Activated CD8-positive, alpha-beta memory T cell treated with anti-CD3 and anti-CD28 coated beads for 1 hour (primary cell): ENCODE measurements at places on chromosomes 4 and X.

- DNase-seq, result no peak
Observed at GRCh38 chr4:68070302-68070701, 59.4 kb downstream of the TMPRSS11F start.

GRCh38 chr4:98151145-98151924 is 8.1 kb upstream of the STPG2 start:
- no peak for DNase-seq

- no peak for DNase-seq
Observed at GRCh38 chr4:129384974-129385373, 289.0 kb downstream of the C4orf33 start.

DNA sequence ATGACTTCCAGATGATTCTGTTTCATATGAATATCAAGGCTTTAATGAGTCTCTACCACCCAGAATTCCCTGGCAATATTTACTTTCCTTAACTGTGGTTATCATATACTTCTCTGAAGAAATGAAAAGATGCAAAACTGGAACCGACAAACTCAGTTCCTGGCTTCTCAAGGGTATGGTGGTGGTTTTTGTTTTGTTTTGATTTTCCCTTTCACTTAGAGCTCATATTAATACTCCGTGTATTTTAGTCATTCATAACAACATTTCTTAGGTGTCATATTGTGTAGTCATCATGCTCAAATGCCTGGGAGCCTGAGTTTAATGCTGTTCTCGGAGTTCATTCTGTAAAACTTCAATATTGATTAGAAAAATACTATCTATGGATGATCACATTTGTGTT is 665 bp downstream of the TRPC5OS start:
- no peak for DNase-seq

DNA sequence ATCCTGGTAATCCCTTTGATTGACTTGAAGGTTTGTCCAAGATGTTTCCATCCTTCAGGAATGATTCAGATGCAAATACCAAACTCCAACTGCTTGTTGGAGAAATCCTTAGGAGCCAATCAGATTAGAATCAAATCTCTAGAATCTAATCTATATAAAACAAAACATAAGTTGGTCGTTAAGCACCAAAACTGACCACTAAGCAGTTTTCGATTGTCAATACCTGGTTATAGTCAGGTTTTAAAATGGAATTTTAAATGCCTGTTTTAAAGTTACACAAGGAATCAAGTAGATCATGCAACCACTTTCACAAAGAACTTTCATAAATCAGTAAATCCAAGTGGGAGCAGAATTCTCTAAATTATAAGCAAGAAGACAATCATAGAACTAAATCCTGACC is 236.1 kb downstream of the PARM1 start:
- no peak for DNase-seq
